ENCODE measurements at places on chromosomes 5 and 9.

GRCh38 chr9:38319496-38320173, 72.9 kb upstream of the ALDH1B1 start:
- DNase-seq = no peak

DNA sequence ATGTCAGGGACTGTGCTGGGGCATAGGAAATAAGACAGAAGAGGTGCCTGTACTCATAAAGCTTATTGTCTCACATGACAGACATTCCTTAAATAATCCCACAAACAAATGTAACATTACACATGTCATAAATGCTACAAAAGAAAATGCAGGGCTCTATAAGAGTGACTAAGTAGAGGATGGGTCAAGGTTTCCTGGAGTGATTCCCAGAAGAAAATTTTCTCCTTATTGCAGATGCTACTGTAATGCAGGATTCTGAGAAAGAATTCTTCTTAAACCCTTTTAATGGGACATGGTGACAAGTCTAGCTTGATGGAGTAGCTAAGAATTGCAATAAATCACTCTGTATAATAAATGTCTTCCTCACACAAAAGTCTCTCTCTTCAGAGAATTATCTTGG, 55.7 kb downstream of the SH3TC2 start:
- DNase-seq = peak; percentile 89

GRCh38 chr9:137042751-137043727, 2.9 kb downstream of the NPDC1 start:
- no peak for DNase-seq

GRCh38 chr5:102749416-102750030, 5.6 kb upstream of the PAM start:
- DNase-seq = no peak

DNA sequence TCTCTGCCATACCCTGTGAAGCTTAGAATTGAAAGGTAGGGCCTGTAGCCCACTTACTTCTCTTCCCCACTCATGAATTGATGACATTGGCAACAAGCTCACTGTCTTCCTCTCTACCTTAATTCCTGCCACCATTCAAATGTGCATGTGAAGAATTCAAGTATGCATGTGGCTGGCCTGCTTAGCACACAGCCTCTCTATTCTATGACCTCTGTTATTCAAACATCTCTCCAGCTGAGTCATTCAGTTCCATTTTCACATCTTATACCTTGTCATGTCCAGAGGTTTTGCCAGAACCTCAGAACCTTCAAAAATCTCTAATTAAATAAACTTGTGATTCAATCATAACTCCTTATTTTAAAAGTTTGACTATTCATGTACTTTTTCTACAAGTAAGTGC, 114.7 kb upstream of the MAN2A1 start:
- no peak for DNase-seq

- no peak for DNase-seq
Measured at GRCh38 chr5:1134478-1134877, 22.6 kb upstream of the SLC12A7 start.

GRCh38 chr9:136695435-136695895, 8.2 kb upstream of the AGPAT2 start:
- no peak for DNase-seq

DNA sequence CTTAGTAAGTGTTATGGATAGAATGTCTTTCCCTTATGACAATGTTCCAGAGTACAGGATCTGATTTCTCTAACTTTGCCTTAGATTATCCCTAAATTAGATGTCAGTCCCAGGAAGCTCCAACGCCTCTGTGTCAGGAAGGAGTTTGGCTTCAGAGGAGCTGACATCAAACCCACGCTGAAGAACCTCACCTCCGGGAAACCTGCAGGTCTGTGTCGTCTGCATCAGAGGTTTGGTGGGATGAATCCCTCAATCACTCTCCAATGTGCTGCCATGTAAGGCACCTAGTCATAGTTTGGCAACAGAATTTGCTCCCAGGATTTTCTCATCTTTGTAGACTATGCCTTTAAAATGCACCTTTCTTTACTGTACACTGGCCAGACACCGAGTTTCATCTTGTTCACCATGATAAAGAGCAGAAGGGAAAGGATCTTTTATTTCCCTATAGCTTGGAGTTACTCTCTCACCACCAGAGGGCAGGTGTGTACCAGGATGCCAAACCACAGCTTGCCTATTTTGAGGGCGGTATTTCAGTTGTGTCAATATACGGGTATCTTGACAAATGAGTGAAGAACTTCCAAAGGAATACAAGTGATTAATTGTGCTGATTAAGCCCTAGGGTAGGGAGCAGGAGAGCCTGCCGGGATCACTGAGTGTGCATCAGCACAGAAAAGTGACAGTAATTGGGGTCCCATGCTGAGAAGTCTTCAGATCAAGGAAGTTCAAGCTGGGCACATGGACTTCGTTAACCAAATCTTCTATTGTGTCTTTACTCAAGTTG, 23.4 kb downstream of the MINAR2 start:
- DNase-seq = peak; percentile 11

GRCh38 chr5:169650701-169651331, 13.7 kb downstream of the DOCK2 start:
- DNase-seq = no peak

GRCh38 chr5:21236971-21237427, 1249.0 kb upstream of the CDH18 start:
- no peak for DNase-seq

DNA sequence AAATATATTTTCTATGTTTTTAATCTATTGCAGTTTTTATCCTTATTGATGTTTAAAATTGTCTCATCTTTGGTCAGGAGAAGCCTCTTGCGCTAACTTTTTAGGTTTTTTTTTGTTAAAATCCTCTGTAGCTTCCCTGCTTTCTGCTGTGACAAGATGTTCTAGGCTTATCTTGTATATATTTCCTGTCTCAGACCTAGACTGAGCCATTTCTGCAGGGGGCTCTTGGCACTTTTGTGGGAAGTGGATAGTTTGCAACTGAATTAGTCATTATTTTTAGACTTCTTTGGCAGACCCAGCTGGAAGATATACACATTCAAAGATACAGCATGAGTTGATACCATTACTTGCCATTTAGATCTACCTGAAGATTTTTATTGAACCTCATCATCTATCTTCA, 28.8 kb downstream of the TCERG1 start:
- DNase-seq = no peak

GRCh38 chr9:18806232-18807080, 226.6 kb downstream of the SAXO1 start:
- no peak for DNase-seq

DNA sequence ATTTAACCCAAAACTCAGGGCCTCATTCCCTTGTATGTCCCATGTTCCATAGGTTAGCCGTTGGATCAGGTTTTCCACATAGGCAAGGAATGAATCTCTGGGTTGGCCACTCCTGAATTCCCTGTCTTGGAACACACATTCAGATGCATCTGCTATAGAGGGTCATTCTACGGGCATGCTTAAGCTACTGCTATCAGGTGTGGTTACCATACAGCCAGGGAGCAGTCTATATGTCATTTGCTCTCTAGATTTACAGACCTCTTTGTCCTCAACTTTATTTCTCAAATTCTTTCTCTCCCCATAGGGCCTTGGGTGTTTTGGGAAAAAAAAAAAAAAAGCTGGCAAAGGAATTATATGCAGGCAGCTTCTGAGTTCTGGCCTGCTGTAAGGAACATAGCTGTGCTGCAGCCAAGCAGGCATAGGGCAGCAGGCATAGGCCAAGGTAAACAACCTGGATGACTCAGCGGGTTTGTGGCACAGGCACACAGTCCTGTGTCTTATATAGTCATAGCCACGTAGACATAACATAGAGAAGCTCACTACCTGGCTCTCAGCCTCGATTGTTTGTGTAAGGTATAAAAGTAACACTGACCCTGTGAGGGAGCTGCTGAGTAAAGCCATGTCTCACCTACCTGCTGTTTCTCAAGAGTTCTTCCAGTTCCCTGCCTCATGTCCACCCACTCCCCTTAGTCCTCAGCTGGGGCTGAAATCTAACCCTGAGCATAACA, 141.5 kb downstream of the OSTF1 start:
- DNase-seq = no peak

DNA sequence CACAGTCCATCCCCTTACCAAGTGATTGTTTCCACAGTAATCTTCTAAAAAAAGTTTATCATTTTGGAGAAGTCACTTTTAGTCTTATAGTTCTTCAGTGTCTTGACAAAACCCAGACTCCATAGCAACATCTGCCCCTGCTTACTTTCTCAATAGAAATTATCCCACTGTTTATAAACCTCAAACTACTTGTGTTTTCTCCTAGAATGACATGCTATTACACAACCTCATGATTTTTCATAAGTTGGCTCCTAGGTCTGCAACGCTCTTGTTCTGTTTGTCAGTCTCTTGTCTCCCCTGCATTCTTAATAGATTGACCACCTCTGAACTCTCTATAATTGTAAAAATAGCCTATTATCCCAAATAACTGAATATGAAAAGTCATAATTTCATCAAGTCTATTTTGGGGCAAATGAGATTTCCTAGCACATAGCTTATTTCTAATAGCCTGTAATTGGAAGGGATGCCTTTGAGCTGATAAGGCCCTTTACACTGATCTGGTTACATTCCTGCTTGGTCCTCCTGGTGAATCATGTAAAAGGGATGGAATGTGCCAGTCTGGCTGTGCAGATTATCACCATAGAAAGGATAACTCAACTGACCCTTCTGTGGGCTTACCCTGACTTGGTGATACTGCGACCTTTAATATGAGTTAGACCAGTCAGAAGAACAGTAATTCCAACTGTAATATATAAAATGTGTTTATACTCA, 69.6 kb downstream of the CHSY3 start:
- peak; percentile 38 for DNase-seq

DNA sequence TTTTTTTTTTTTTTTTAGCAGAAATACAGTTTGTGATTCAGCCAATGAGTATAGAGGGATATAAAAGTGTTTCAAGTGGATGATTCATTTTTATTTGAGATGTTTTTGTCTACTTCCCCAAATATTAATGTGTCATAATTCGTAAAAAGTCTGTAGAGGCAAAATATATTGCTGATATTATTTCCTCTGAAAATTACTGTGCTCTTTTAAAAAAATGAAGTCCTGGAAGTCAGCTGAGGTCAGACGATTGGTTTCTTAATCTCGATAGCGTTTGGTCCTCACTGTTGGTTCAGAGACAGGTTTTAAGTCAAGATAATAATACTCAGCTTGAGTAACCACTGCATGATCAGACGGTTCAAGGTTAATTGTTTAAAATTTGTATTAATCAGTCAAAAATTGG, 19.5 kb downstream of the IL9 start:
- no peak for DNase-seq

DNA sequence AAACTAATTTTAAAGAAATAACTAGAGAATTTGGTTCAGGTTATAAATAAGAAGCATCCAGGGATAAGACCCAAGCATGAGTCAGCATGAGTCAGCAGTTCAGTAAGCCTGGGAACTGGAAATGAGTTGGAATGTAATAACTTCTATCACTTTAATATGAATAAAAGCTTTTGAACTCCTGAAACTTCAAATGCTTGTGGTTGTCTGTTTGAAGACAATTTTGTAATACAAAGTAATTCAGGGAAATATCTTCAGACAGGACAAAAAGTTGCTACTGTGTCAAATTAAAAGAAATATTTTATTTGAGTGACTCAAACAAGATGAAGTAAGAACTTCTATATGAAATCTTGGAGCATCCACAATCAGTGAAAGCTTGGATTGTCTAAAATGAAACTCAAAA, 331.2 kb upstream of the DAB2 start:
- peak; percentile 94 for DNase-seq

DNA sequence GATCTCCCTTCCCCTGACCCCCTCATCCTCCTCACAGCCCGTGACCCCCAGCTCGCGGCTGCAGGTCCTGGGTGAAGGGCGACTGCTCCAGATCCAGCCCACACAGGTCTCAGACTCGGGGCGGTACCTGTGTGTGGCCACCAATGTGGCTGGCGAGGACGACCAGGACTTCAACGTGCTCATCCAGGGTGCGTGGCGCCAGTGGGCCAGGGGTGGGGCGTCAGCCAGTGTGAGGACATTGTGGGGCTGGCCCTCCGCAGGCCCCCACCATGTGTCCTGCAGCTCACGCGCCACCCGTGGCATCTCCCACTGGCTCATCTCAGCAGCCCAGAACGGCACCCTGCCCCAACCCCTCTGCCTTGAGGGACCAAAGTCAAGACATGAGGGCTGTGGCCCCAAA, 67.1 kb upstream of the ASS1 start:
- DNase-seq = no peak

DNA sequence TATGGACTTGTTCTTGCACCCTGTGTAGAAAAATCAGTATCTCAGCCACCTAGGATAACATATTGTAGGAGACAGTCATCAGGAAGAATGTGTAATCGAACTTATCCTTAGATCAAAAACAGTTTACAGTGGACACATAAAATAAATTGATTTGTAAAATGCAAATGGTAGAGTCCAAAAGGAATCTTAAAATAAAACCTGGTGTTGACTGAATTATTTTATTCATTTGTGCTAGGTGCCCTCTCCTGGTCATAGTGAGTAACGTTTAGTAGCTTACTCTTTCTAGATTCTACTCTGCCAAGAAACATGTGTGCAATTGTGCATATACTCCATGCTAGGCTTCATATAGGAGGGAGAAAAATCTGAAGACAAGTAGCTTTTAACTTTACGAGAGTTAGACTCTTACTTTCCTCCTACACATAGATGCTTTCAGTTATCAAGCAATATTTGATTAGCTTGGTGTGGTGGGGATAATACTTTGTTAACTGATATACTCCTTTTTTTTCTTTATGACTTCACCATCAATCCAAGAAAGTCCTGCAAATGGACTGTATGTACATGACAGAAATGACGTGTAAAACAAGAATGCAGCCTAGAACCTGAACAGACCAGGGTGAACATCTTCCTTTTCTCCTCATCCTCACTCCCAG, 23.7 kb upstream of the LOX start:
- DNase-seq = no peak

DNA sequence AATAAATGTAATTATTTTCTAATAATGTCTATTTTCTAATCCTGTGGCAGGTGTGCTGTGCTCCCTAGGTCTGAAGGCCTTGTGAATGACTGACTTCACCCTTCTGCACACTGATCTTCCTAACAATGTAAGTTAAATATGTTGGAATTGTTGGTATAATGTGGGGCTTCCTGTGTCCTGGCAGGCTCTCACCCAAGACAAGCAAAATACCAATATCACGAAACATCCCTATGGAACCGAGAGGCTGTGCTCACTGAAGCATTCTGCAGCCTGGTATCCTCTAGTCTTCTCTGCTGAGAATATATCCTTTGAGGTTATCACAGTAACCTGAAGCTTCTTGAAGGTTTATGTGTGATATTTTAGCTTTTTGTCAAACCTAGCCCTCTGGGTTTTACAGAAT, 159.4 kb downstream of the GABRB2 start:
- no peak for DNase-seq

DNA sequence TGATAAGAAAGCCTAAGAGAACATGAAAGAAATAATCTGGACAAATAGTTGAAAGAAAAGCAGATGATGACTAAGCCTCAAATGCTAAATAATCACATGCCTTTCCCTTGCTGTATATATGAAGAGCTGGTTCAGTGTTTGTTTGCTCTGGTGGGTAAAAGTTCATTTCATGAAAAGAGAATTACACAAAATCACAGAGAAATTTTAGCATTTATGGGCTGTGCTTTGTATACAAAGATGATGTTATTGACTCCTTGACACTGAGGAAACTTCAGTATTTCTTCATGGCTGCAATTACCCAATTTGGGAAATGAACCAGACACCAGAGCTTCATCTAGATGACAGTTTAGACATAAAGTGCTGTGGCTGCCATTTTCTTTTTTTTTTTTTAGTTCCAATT, 527.2 kb downstream of the NR2F1-AS1 start:
- no peak for DNase-seq

GRCh38 chr9:98020476-98021145, 35.9 kb upstream of the NANS start:
- DNase-seq = no peak

All from GM04503 (cell line).